NCI-H1417 treated with DMSO at 0.1 percent for 48 hours (cell line): ENCODE measurements at places on chromosomes 16 and 17.

- DNase-seq = no peak
These were observed 58.2 kb downstream of the CNTNAP4 start for GRCh38 chr16:76335180-76335974.

DNA sequence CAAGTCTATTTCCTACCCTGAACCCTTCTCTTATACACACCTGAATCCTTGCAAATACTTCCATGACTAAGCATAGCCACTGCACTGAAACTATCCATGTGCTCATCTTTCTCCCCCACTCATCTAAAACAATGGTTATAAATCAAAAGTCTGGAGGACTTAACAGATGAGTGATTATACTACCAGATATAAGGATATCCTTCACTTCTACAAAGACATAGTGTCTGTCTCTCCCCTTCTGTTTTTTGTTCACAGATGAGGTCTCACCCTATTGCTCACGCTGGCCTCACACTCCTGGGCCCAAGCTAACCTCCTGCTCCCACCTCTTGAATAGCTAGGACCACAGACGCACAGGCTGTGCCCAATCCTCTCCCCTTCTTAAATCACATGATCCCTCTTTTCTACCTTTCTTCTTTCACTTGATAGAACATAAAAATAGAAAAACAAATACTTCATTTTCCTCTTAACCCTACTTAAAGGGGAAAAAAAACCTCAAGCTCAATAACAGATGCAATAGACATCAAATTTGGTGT is 19.2 kb downstream of the CEP112 start:
- no peak for DNase-seq

DNA sequence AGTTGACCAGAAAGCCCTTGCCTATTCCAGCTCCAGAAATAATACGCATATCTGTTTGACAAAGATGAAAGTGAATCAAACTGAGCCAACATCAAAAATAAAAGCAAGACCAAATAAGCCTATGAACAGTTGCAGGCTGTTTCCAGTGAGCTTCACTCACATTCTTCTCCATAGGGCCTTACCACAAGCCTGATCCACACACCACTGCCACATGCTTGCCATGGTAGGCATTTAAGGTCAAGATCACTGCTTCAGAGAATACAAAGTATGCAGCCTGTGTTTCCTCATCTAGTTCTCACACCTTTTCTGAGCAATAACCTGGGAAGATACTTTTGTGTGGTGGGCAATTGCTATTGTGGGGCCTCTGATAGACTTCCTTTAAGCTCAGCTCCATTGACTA is 1060.2 kb downstream of the CDH11 start:
- DNase-seq = no peak

DNA sequence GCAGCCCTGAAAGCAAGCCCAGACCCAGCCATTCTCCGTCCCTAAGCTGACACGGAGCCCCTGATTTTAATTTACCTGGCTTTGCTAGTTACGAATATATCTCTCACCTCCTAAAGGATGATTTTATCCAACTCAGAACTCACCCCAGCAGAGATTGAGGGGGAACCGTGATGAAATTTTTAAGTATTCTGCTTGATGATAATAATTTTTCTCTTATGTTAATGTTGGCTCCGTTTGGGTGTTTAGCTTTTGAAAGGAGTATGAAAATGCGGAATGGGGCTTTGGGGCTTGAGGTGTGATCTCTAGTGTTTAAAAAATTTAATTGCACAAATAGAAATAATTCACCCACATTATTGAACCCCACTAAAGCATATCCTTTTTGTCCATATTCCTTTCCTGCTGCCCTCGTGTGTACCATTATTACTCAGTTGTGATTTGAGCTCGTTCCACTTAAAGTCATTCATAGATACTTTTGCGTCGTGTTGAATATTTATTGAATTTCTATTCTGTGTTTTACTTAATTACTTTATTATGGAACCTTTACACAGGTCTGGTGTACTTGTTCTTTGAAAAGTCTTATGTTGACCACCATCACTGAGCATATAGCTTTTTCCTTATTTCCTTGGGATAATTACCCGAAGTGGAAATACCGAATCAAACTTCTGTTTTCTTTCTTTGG is 775 bp downstream of the PRPSAP2 start:
- no peak for DNase-seq

DNA sequence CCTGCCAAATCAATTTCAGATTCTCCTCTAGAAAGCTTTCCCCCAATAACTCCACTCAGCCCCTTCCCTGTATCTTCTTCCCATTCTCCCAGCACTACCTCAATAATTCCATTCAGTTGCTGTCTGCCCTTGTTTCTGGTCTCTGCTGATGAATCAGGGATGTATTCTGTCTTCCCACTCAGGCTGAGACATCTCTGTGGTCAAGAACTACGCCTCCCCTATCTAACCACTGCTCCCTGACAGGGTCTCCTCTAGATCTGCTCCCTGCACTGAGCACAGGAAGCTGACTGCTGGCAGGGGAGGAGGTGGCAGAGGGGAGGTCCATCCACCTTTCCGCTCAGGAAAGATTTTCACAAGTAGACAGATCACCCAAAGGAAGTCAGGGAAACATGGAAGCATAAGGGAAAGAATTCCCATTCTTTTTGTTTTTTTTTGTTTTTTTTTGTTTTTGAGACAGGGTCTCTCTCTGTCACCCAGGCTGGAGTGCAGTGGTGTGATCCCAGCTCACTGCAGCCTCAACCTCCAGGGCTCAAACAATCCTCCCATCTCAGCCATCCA is 16.9 kb upstream of the SP2 start:
- DNase-seq = no peak

- no peak for DNase-seq
These were observed at the start of gene GUCY2D for GRCh38 chr17:8001976-8002720. Gene GUCY2D, plus strand, starts transcription at chr17:8002615. Its CDS starts 433 bp downstream, at chr17:8003048.

DNA sequence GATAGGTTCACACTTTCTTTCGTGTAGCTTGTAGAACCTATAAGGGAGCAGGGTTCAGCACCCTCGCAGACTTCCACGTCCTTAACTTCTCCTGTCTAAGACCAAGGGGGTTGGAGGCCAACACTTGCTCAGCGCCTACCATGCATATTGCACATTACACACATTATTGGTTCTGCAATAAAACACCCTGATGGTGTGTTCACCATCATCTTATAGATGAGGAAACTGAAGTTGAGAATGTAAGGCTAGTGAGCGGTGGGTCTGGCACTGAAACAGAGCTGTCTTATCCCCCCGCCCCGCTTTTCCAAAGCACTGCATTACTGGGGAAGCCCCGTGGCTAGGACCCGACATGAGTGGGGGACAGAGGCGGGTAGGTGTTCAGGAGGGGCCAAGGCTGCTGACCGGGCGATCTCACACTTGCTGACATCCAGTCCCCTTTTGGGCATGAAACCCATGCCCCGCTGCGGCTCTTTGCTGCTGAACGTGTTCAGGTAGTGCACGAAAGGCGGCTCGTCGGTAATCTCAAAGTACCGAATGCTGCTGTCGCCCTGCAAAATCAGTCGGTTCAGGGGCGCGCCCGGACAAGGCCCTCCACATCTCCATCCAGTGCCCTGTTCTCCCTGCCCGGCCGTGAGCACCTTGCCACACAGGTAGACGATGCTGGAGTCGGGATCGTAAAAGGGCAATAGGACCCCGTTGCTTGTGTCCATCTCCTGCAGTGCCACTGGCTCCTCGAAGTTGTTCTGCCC is 6.2 kb downstream of the CORO6 start:
- DNase-seq = no peak

DNA sequence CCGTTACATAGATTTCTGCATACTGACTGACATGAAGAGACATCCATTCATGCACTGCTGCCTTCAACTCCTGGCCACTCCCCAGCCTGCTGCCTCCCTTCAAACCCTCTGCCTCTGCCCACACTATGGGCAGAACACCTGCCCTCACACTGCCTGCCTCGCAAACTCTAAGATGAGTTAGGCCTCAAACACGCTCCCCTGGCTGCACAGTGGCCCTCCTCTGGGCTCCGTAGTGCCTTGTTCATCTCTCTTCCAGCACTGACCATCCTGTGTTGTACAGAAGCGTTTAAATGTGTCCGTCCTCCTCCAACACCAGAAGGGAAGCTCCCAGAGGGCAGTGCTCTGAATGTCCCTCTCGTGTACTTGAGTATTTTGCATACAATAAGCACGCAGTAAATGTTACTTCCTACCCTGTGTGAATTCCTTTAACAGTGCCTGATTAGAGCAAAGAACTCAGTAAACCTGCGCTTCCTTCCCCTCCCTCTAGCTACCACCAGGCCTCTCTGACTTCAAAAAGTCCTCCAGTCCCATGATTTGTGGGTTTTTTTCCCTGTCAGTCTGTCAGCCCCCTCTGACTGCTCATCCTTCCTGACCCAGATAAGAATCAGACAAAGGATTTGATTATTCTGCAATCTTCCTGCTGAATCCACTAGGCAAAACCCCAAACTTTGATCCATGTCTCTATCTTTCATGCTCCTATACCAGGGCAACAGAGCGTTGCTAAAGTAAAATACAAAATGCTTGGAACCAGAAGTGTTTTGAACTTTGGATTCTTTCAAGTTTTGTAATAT is 3.9 kb downstream of the DHX33 start:
- DNase-seq = no peak

DNA sequence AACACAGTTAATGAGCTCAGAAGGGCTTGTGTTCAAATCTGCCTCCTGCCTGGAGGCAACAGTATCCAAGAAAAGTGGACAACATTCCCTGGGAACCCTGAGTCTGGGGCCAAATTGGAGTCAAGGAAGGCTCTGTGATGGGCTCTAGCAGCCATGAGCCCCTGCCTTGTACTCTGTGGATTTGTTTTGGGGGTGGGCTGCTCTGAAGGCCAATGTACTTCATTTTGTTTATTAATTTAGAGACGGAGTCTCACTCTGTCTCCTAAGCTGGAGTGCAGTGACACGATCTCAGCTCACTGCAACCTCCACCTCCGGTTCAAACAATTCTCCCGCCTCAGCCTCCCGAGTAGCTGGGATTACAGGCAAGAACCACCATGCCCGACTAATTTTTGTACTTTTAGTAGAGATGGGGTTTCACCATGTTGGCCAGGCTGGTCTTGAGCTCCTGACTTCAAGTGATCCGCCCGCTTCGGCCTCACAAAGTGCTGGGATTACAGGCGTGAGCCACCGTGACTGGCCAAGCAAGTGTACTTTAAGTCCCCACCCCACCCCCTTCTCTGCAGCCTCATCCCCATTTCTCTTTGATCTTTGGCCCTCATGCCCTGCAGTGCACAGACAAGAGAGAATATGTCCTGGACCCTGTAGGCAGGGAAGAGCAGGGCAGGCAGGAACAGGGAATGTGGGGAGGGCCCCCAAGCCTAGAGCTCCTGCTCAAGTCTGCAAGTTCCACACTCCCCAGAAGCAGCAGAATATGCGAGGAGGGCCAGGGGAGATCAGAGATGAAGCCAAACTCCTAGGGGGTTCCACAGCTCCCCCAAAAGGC is 2.7 kb upstream of the GIP start:
- DNase-seq = no peak

- DNase-seq = no peak
These were observed 19.0 kb downstream of the ZFPM1 start for GRCh38 chr16:88472069-88472468.

DNA sequence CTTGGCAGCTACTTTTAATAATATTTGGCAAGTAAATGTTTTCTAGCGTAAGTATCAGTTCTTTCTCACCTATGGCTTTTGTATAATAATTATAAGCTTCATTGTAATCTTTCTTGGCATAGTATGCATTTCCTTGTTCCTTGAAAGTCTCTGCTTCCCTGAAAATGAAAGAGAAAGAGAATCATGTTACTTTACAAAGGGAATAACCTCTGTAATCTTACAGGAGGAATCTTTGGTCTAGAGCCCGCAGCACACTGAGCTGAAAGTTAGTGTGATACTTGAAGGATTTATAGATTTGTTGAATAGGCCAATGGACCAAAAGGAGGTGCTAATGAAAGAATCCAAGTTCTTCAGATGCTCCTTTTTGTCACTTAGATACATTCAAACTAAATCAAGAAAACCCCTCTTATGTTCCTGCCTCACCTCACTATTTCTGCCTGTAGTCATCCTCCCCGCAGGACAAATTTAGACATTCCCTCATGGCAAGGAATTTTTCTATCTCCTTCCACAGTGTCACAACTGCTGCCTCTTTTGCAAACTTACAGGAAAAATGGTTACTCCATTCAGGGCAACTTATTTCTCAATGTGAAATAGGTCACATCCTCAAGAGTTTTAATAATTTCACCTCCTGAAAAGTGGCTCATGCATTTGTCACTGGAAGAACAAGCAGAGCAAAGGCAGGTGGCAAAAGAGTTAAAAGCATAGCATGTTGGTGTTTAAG is 16.7 kb downstream of the DNAJC7 start:
- no peak for DNase-seq

DNA sequence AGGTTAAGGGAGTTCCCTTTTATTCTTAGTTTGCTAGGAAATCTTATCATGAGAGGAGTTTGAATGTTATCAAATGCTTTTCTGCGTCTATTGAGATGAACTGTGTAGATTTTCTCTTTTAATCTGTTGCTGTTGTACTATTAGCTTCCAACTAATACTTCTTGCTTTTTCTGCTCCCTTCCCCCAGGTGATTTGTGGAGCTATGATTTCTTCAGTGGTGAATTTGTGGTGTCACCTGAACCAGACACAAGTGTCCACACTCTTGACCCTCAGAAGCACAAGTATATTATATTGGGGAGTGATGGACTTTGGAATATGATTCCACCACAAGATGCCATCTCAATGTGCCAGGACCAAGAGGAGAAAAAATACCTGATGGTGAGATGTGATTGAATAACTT is 29.9 kb upstream of the BCAS3 start:
- no peak for DNase-seq

DNA sequence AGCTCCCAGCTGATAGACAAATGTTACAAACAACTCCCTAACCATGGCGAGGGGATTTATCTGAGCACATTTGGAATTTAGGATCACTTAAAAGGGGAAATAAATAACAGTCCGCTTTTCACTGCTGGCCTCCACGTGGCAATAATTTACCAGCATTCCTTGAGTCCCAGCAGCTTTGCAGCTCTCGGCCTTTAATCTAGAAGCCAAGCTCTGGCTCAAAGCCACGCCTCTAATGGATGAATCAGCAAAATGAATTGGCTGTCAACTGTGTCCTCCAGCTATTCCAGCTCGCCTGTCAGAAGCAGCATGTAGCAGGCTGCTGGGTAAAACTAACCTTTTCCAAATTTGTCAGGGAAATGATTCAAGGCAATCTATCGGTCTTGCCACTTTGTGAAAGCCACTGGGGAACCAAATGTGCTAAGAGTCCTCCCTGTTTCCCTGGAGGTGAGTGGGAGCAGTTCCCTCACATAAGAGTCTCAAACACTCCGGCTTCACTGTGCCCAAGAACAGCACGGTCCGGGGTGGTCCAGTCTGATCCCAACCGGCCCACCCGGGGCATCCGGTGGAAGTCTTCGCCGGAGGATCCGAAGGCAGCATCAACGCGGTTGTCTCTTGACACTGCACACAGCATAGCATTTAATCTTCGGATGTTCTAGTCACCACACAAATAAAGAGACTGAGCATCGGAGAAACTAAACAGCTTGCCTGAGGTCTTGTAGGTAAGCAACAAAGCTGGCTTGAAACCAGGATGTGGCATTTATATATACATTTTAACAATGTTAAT is 143.3 kb downstream of the PARN start:
- DNase-seq = no peak
